ENCODE measurements at places on chromosomes 2 and 18.

GRCh38 chr2:6835467-6835866 is 30.2 kb downstream of the CMPK2 start:
- no peak for DNase-seq

- DNase-seq = no peak
Observed at GRCh38 chr2:6893876-6894482, 16.4 kb downstream of the RSAD2 start.

- DNase-seq = peak; percentile 22
Observed at GRCh38 chr2:197130318-197130717, 180.3 kb downstream of the ANKRD44 start.

- DNase-seq = no peak
Observed at GRCh38 chr2:44358503-44358902, 2.8 kb downstream of the PREPL start.

- no peak for DNase-seq
Observed at GRCh38 chr2:29749041-29749440, 172.3 kb downstream of the ALK start.

DNA sequence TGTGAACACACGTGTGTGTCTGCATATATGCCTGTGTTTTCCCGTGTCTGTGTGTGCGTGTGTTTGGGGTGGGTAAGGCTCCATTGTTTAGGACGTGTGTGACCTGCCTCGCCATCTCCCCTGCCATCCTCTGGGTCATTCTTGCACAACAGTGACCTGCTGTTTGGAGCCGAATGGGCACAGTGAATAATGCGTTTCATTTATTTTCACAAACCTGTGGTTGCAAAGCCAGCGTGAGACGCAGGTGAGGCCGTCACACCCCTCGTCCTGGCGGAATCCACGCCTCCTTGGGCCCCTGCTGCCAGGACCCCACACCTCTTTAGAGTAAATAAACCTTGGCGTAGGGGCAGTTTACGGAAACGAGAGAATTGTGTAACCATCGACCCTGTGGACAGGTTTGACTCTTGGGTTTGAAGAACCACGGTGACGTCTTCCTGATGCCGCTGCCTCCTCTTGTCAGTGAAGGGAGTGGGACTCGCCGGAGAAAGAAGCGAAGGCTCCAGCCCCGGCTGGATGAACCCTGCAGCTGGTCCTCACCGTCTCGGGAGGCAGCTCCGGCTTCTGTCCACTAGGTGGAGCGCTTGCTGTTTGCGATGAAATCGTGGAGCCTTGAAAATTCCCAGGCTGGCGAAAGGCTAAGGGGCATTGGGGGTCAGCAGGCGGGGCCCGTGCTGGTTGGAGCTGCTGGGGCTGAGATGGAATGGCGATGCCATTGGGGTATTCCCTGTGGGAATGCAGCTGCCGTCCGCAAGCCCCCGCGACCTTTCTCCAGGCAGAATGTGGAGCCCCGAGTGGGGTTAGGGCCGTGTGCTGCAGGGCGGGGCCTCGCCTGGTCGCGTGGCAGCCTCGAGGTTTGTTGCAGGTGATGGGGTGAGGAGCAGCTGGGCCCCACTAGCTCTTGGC is 81.1 kb downstream of the RTP5 start:
- peak; percentile 54 for DNase-seq

DNA sequence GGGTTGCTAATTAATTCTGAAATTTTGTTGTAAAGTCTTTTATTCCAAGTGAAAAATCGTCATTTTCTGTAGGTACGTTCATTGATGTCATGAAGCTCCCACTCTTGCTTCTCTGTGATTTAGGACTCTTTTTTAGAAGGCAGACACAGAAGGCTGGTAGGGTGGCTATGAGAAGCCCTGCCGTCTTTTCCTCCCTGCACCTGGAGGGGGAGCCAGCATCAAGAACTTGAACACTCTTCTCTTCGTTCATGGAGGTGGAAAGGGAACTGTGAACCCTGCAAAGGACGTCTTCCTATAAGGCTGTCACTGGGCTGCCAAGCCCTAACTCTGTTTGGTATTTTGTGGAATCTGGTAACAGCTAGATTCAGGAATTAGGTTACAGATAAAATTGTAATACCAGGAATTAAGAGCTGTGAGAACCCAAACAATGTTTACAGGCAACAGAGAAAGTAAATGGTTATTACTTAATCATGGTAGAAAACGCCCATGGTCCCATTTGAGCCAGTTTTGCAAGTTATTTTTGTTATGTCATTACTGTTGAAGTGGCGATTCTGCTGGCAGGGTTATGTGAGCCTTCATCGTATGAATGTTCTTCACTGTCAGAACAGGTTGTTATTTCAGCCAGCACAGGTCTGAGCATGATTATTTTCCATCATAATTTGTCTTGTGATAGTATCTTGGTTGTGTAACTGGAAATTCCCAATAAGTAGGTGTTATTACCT is 112.2 kb downstream of the OSBPL6 start:
- peak; percentile 1 for DNase-seq

- DNase-seq = no peak
Observed at GRCh38 chr2:164014068-164014731, 278.4 kb upstream of the FIGN start.

GRCh38 chr2:79554899-79555298 is 42.0 kb downstream of the CTNNA2 start:
- DNase-seq = no peak

GRCh38 chr2:212193803-212194202 is 344.8 kb downstream of the ERBB4 start:
- no peak for DNase-seq

DNA sequence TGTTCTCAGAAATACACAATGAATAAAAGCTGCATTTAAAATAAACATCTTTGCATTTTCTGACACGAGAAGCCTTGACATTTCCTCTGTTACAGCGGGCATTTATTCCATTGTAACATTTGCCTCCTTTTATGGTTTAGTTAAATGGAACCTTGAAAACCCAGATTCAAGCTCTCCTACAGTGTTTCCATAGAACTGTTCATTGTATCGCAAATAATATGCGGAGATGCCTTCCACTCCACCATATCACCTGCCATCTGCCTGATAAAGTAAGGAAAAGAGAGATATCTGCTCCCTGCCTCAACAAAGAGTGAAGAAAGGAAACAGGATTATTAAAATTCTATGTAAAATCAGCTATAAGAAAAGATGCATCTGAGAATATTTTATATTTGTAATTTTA is 69.8 kb downstream of the CDH19 start:
- no peak for DNase-seq

DNA sequence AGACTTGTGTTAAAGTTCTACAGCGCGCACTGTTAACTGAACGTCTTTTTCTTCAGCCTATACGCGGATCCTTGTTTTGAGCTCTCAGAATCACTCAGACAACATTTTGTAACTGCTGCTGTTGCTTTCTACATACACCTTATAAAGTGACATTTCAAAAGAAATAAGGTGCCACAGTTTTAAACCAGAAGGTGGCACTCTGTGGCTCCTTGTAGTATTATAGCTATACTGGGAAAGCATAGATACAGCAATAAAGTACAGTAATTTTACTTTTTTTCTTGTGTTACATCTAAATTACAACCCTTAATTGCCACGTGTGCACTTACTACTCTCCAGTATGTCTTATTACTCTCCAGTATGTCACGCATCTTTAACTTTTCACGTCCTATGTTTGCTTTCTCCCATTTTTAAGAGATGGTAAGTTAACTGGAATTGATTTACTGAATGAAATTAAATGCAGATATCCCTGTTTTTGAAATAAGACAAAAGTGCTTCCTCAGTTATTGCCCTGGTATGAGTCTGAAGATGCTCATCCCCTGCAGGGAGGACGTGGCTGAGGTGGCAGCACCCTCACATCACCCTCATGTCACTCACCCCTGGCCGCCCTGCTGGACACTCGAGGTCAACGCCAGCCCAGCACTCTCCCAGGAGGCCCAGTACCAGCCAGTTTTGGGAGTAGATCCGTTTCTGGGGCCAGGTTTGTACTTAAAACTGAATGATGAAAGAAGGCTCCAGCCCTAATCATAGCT is 37.8 kb downstream of the GORASP2 start:
- DNase-seq = no peak

All from T-cell (primary cell).